Activated gamma-delta T cell treated with Interleukin-2 at 50 U/mL for 16 hours (primary cell): ENCODE measurements at places on chromosomes 16 and 17.

DNA sequence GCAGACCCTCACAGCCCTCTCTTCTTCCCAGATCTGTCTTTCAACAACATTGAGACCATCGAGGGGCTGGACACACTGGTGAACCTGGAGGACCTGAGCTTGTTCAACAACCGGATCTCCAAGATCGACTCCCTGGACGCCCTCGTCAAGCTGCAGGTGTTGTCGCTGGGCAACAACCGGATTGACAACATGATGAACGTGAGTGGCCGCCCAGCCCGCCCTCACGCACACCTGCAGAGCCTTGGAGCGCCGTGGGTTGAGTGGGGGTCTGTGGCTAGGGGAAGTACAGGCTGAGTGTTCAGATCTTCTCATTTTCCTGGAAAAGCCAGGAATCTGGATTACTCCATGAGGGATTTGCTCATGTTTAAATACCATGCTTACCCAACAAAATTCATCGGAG lies 15.2 kb downstream of the DRC3 start:
- no peak for DNase-seq

DNA sequence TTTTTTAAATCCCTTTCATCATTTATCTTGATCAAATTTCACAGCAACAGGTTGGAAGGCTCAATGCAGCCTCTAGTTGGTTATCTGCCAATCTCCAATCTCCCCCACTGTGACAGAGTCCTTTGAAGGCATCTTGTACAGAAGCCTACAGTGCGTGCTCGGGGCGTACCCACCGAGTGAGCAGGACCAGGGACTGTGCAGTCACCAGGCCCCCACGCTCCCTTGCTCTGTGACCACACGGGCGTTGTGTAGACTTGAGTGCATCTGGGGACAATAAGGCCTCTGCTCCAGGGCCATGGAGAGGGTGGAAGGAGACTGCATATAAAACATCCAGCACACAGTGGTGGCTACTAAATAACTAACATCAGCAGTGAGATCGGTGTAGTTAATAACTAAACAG lies 63.4 kb downstream of the GTF3C1 start:
- DNase-seq: no peak

DNA sequence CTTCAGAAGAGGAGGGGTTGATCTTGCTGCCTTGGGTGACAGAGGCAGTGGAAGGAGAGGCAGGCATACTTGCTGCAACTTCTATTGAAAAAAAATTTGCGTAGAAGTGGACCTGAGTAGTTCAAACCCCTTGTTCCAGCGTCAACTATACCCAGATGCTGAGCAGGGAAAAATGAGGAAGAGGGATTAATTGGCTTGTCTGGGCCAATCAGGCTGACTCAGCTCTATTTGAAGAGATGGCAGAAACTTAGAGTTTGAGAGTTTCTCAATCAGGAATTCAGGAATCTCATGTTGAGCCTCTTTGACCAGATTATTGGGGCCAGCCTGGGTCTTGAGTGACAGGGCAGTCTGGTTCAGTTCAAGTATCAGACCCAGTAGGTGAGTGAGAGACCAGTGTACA lies 17.6 kb downstream of the CASC3 start:
- no peak for DNase-seq

GRCh38 chr17:51142597-51142996 lies 10.8 kb upstream of the NME1 start:
- DNase-seq: no peak

- DNase-seq: no peak
Observed at GRCh38 chr17:65498816-65499215, 62.6 kb downstream of the AXIN2 start.

- no peak for DNase-seq
Observed at GRCh38 chr17:21677911-21678310, 14.4 kb upstream of the KCNJ18 start.

DNA sequence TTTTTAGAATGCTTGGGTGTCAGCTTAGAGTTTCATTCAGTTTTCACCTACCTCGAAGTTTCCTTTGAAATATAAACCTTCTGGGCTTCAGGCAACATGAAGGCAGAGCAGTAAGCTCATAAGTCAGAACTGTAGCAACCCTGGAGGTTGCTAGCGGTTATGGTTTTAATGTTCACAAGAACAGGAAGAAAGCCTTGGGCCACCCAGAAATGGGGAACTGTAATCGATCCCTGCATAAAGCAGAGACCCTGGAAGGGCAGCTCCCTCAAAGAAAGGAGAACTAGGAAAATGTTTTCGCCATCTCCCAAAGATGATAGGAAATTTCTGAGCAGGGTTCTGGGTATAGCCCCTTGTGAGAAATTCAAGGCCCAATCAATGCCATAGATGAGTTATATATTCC lies 47.8 kb upstream of the RASL10B start:
- DNase-seq: no peak

DNA sequence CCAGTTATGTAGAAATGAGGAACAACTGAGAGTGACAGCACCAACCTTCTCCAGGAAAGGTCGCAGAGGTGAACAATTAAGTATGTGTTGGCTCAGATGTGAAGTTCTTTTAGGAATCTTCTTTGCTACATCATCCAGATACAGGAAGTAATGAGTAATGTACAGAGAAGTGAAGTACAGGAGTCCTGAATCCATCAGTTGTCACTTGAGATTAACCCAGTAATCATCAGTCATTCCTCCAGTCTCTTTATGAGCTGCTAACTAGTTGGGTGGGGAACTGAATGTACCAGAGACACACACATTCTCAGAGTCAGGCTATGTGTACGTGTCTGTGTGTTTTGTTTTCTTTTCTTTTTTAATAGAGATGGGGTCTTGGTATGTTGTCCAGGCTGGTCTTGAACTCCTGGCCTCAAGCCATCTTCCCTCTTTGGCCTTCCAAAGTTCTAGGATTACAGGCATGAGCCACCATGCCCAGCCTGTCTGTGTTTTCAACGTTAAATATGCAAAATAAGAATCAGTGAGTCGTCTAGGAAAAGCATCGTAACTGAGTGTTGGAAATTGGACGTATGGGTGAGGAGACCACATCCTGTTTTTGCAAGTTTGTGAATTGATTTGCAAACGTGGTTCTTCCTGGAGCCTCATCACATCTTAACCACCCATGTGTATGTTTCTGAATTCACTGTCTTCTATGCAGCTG lies 19.9 kb downstream of the ZNF200 start:
- DNase-seq: peak; percentile 28

DNA sequence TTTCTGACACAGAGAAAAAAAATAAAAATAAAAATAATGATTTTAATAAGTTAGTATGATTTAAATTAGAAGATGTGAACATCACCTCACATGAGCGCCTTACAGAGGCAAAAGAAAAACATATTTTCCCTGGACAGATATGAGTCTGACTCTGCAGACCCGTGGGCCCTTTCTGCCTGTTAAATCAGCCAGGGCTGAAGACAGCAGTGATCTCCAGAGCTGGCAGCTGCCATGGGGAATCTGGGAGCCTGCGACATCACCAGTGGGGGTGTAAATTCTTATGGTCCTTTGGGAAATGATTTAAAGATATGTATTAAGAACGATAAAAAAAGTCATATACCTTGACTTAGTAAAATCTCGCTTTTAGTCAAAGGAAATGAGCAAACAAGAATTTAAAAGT lies 65.7 kb upstream of the FOXF1 start:
- DNase-seq: no peak

GRCh38 chr17:78665952-78666920 lies 89.0 kb upstream of the DNAH17 start:
- DNase-seq: peak; percentile 42

GRCh38 chr16:65283181-65283651 lies 161.4 kb upstream of the CDH11 start:
- no peak for DNase-seq

- DNase-seq: no peak
Observed at GRCh38 chr16:47065766-47066688, 77.7 kb downstream of the NETO2 start.

GRCh38 chr17:42181851-42182207 lies 887 bp upstream of the KCNH4 start:
- no peak for DNase-seq

DNA sequence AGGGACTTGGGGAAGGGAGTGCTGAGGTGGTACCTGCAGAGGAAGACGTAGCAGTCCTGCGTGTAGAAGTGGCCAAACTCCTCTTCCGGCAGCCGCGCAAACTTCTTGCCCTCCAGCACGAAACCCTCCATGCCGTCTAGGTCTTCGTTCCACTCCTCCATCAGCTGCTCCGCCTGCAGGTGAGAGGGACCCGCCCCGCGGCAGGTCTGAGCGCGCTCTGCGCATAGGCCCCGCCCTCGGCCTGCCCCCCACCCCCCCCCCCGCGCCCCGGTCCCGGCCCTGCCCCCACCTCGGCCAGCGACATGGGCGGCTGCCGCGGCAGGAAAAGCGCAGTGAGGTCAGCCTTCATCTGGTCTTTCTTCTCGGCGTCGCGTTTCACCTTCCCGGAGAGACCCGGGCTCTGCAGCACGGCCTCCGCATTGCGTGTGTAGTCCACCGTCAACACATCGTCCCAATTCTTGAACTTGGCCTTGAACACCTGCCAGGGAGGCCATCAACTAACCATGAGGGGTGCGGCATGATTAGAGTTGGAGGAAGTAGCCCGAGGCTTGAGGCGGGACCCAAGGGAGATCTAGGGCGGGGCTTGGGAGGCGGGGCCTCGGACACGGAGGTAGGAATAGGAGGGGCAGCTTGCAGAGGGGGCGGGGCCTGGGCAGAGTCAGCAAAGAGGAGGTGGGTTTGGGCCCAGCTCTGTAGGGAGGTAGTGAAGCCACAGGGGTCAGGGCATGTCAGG lies 11.5 kb downstream of the FLII start:
- no peak for DNase-seq

- no peak for DNase-seq
Observed at GRCh38 chr16:12330946-12331345, 354.4 kb downstream of the SNX29 start.

GRCh38 chr16:71338193-71338592 lies 20.3 kb upstream of the CALB2 start:
- DNase-seq: no peak

GRCh38 chr17:76812263-76812662 lies 55.9 kb upstream of the MGAT5B start:
- no peak for DNase-seq

DNA sequence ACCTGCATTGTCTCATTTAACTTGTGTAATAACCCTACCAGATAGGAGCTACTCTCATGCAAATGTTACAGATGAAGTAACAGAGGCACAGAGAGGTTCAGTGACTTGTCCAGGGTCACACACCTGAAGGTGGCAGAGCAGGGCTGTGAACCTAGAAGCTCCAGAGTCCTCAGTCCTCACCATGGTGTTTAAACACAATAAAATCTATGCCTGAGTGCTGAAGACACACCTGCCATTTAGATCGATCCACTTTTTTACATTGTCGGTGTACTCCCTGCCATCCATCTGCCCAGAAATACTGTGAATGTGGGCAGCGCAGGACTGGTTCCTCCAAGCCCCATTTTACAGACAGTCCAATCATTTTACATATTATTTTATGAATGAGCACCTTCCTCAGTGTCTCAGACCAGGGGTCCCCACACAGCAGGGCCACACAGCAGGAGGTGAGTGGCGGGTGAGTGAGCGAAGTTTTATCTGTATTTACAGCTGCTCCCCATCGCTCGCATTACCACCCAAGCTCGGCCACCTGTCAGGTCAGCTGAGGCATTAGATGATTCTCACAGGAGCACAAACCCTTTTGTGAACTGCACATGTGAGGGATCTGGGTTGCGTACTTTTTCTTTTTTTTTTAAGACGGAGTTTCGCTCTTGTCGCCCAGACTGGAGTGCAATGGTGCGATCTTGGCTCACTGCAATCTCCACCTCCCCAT lies 5.6 kb downstream of the IL4R start:
- DNase-seq: no peak

- no peak for DNase-seq
Observed at GRCh38 chr17:40822132-40822812, at the start of gene KRT10. KRT10 (minus strand) TSS chr17:40822614; CDS start chr17:40822585, 29 bp downstream.

DNA sequence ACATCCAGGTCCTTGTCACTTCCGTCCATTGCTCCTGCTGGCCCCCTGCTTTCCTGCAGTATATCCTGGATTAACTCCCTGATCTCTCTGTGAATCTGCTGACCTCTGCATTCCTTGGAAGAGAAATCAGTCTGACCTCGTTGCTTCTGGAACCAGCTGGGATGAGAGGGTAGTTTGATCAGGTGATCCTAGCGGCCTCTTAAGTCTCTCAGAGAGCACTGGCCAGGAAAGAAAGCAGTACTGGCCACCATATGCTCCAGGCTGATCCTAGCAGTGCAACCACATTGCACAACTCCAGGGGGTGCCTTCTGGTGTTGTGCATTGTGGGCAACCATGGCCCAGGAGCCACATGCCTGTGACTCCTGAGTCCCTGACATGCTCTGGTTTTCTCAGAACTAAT lies 79.2 kb downstream of the ARHGAP23 start:
- no peak for DNase-seq
